Fibroblast of villous mesenchyme (primary cell): ENCODE measurements at places on chromosomes 2 and 18. TPM values are rescaled to one million over a fixed set of nuclear protein-coding genes. Genes with fewer than 3 reads are reported as not detected.

DNA sequence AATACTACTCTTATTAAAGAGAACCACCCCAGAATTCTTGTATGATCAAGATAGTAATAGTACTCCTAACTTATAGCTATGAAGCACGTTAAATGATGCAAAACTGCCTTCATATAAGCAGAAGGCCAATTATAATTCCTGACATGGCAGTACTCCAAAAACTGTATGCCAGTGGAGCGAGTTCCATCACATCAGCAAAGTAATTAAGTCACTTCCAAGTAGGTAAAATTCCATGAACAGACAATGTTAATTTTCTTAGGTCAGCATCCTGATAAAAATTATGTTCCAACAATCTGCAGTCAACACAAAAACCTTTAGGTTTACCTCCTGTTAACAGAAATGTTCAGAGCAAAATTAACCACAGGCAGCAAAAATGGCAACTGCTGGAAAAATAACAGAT is 136.7 kb downstream of the CDH2 start:
- no peak for DNase-seq

Gene GLI2
- total RNA-seq, result 22.5 and 28.3 TPM in 2 replicates

DNA sequence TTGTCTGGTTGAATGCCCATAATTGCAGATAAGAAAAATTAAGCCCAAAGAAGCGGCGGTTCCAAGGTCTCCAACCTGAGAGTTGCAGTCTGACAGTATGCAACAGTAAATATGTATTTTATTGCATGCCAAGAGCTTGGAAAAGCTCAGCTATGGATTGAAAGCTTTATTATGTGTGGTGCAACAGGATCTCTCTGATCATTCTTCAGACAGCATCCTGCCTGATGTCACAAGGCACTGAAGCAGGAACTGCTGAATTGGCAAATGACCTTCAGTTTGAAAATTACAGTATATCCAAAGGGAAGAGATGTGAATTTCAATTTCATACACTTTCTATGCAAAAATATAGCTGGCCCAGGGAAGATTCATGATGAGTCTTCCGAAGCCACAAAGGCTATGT is 42.5 kb downstream of the DOCK10 start:
- DNase-seq, result peak; percentile 48

Gene IL1R2
- 0.32 TPM in 1 of 2 replicates, not detected in the other for total RNA-seq

GRCh38 chr2:163987175-163987940 is 251.6 kb upstream of the FIGN start:
- no peak for DNase-seq

Gene RIT2
- not detected in 2 replicates for total RNA-seq

DNA sequence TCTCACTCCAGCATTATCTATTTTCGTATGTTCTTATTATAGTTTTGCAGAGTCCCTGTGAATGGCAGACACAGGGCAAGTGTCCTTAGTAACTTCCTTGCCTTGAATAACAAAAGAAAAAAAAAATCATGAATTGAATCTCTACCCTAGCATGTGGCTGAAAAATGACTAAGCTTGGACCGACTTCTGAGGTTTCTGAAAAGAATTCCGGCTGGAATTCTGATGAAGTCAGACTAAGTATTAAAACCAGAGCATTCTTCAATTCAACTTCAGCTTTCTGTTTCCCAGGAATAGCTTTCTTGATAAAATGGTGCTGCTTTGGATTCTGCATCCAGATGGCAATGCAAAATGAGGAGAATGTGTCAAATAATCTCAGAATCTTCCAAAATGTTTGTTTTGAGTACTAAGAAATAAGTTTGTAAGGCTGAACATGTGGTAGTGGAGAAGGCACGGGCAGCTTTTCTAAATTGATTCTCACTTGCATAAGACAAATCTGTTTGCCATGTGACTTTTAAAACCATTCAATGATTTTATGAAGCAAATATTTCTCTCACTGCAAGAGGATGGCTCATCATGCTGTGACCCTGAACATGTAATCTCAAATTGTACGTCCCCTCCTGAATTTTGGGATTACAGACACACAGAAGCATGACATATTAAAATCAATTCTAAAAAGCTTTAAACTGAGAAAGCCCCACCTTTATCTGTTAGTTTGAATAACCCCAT is 1462.8 kb upstream of the LRRTM1 start:
- no peak for DNase-seq

DNA sequence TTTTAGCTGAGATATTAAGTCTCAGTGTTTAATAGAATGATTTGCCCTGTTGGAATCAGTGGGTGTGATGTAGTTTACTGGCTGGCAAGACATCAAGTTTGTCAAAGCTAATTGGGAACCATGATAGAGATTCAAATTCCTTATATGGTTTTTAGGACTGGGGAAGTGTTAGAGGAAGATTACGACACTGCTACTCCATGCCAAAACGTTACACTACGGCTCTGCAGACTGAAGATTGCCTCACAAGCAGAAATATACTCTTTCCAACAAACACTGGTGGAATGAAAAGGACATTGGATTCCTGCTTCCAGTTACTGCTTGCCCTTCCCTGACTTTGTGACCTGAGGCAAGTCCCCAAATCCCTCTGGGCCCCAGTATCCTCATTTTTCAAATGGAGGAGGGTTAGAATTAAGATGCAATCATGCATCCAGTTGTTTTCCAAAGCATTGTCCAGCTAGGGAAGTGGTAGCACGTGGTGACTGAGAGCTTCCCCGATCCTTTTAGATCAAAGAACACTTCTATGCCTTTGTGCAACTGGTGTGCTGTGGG is 147.6 kb downstream of the CDC42EP3 start:
- DNase-seq, result peak; percentile 88

DNA sequence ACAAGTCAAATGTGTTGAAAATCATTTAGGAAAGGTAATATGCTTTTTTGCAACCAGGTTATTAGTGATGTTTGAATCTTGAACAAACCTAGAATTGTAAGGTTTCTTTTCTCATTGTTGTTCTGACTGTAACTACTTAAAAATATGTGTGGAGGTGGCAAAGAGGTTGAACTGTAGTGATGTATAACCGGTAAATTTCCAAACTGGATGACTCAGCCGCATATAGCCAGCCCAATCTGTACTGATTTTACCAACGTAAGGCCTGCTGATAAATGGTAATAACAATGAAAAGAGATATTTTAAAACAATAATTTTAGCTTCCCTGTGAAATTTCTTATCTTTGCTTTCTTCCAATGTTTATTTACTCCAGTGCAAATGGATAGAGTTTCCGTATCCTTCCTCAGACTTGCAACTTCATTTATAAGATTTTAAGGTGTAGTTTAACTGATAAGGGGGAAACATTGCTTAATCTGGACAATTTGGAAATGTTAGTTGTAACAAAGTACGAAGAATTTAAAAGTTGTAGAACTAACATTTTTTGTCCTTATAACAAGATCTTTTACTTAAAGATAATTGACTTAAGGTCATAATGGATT is 1170.4 kb upstream of the ZEB2 start:
- peak; percentile 37 for DNase-seq

DNA sequence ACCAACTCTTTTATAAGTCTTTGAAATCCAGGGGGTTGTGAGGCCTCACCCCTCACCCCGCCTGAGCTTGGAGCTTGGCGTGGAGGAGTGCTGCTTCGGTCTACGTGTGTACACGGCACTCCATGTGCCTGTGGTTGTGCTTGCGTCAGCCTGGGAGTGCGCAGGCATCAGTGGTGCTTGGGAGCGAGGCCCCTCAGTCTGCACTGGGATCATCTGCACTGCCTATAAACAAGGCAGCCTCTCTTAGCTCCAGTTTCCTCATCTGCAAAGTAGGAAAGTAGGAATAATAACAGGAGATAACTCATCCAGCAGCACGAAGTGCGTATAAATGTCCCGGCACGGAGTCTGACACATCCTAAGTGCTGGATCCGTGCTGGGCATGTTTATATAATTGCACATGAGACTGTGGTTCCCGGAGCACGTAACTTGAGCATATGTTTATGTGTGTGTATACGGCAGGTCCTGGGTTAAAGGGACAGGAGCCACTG is 1.2 kb downstream of the GYPC start:
- DNase-seq, result peak; percentile 99

DNA sequence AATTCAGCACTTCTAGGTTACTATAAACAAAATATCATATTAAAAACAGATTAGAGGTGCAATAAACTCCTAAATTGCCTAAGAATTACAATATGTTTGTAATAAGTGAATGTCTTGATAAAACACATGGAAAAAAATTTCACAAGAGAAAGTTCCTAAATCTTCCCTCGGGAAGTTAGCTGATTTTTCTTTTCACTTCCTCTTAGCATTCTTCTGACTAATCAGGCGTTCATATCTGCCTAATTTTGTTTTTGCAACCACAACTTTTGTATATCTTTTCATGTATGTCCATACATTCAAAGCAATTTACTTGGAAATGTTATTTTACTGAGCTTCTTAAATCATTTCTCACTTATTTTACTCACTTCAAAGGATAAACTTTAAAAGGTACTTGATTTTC is 88.5 kb downstream of the RTTN start:
- DNase-seq, result peak; percentile 20

DNA sequence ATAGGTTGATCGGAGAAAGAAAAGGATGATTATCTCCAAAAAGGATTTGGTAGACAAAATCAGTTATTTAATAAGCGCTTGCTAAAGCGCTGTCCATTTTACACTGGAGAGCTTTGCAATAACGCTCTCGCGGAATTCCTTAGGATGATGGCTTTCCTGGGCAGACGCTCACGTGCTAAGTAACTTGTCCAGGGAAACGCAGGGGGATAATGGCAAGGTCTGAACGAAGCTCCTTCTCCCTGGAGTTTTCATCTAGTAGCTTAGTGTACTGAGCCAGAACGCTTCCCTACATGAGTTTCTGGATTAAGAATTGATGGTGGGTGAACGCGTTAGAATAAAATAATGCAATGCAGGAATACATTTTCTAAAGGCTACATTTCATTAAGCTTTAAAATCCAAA is 739.5 kb upstream of the SALL3 start:
- no peak for DNase-seq

- DNase-seq, result no peak
These were observed 47.0 kb downstream of the ZEB2 start for GRCh38 chr2:144472911-144473310.

Gene CNDP1
- total RNA-seq, result not detected in 2 replicates

- no peak for DNase-seq
These were observed 298.8 kb downstream of the SRBD1 start for GRCh38 chr2:45312275-45312674.

GRCh38 chr18:49976795-49977560 is 163.6 kb upstream of the ACAA2 start:
- DNase-seq, result no peak

- DNase-seq, result no peak
These were observed 654.2 kb upstream of the PKDCC start for GRCh38 chr2:41393621-41394020.

Gene STARD6
- 0.43 TPM in 1 of 2 replicates, not detected in the other for total RNA-seq

DNA sequence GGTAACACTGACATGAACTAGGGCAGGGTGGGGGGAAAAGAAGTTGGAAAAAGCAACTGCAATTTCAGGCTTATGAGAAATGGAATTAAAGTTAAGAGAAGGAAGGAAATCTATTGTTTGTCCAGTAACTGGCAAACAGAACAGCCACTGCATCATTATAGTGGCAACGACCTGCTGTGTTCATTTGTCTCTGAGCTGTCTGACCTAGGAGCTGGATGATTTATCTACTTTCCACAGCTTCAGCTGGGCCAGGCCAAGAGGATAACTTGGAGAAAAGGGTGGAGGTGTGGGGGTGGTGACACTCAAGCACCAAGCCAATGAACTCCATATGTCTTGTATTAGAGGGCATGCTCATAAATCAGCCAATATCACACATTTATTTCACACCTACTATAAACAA is 291.5 kb upstream of the KLHL29 start:
- DNase-seq, result no peak

DNA sequence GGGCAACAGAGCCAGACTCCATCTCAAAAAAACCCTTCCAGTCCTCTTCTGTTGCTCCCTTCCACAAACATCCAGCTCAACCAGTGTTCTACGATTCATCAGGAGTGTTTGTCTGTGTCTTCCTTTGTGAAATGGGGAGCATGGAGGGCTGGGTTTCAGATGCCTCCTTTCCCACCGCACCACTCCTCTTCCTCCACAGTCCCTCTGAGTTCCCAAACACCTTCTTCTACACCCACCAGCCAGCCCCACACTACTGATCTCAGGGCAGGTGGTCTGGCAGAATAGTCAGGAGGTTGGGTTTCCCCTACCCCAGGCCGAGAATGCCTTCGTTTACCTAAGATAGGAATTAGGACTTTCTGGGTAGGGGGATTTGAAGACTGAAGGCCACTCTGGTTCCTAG is 36.9 kb downstream of the NGEF start:
- no peak for DNase-seq

GRCh38 chr2:71756280-71756906 is 303.0 kb downstream of the DYSF start:
- peak; percentile 50 for DNase-seq

Gene DHRS9
- total RNA-seq, result under 0.01 TPM in 1 of 2 replicates, not detected in the other

GRCh38 chr2:135154962-135155361 is 102.9 kb downstream of the RAB3GAP1 start:
- no peak for DNase-seq

- no peak for DNase-seq
These were observed 13.4 kb upstream of the UGT1A1 start for GRCh38 chr2:233746475-233747282.

GRCh38 chr2:174577967-174578589 is 19.5 kb downstream of the WIPF1 start:
- peak; percentile 71 for DNase-seq

DNA sequence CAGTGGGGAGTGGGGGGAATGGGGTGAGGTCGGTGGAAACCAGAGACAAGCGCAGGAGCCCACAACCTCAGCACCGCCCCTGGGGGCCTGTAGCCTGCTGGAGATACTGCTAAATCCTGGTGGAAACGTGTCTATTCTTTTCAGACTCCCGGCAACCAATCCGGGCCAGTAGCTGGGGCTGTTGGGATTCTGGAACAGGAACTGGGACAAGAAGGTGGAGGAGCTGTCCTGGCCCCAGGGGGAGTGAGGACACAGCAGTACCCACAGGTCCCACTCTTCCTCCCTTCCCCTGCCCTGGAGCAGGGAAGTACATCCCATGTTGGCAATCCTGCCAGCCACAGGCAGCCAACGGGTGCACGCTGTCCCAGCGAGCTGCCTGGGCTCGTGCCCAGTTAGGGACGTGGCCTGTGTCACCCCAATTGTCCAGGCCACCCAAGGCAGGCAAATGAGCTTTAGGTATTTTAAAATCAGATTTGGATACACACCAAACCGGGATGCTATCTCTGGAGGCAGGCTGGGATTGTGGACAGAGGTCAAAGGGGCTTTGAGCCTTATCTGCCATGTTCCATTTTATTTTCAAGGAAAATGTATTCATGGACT is 51.8 kb downstream of the HS1BP3 start:
- DNase-seq, result no peak
